ENCODE measurements at places on chromosomes 2 and 18. TPM values are rescaled to one million over a fixed set of nuclear protein-coding genes. Genes with fewer than 3 reads are reported as not detected.

- DNase-seq: no peak
Observed at GRCh38 chr2:134170294-134170693, 83.6 kb upstream of the MGAT5 start.

GRCh38 chr2:210519594-210519993 lies 36.8 kb upstream of the CPS1 start:
- DNase-seq: no peak

- DNase-seq: no peak
Observed at GRCh38 chr2:54500404-54501205, 44.5 kb downstream of the SPTBN1 start.

The NT5DC4 gene
- total RNA-seq: not detected

GRCh38 chr2:17781482-17781881 lies 27.5 kb downstream of the GEN1 start:
- no peak for DNase-seq

GRCh38 chr18:50429207-50429948 lies 54.5 kb downstream of the SKA1 start:
- DNase-seq: no peak

GRCh38 chr2:53235836-53236582 lies 531.6 kb upstream of the CHAC2 start:
- no peak for DNase-seq

The HPCAL1 gene
- 160 TPM for total RNA-seq

DNA sequence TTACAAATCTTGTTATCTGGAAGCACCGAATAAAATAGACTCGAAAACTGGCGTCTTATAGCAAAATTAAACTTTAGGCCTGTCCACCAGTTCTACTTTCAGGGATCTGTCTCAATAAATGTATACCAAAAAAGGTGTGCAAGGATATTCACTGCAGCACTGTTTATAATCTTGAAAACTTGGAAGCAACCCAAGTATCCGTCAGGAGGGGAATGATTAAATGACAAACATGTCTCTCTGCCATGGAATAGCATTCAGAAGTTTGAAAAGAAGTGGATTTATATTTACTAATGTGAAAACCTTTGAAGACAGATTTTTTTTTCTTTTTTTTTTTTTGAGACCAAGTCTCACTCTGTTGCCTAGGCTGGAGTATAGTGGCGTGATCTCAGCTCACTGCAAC lies 32.3 kb upstream of the SATB2 start:
- no peak for DNase-seq

The PSMA8 gene
- total RNA-seq: not detected

The ZEB2 gene
- total RNA-seq: 178 TPM

The KCNK3 gene
- 25.4 TPM for total RNA-seq

The APLF gene
- total RNA-seq: 6.8 TPM

- no peak for DNase-seq
Observed at GRCh38 chr2:164538240-164538866, 82.9 kb downstream of the GRB14 start.

- no peak for DNase-seq
Observed at GRCh38 chr2:230742781-230743180, 30.1 kb downstream of the CAB39 start.

DNA sequence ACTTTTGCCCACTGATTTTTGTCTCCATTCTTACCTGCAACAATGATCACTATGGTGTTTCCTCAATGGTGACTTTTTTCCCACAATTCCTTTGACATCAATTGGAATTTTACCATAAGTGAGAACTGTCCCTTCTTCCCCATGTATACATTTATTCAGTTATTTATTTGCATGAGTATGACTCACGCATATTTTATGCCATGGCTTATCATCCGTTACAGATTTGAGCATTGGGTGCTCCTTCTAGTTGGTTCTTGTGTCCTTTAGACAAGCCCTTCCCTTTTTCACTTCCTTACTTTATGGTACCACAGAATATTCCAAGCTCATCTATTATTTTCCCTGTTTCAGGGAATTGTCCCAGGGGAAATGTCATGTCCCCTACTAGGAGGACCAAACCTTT lies 7.6 kb downstream of the COX5B start:
- no peak for DNase-seq

The TEX44 gene
- total RNA-seq: not detected

The IL1R1 gene
- total RNA-seq: 196 TPM

The PXDN gene
- 58.4 TPM for total RNA-seq

DNA sequence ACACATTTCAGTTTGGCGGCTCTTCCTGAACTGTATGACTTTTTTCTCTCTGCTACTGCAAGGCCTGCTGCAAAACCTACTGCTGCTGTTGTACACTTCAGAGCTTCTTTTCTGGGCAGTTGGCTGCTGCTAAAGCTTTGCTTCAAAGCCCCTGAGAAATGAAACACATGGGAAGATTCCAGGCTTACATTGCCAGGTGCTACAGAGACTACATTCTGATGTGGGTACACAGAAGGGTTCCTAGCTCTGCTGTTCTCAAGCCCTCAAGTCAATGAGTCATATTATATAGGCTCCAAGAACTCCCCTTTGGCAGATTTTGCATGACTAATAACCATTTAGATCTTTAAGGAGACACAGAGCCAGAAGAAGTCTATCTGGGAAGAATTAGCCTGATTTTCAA lies 12.9 kb upstream of the PGAP1 start:
- no peak for DNase-seq

The C2orf15 gene
- total RNA-seq: 1.1 TPM

DNA sequence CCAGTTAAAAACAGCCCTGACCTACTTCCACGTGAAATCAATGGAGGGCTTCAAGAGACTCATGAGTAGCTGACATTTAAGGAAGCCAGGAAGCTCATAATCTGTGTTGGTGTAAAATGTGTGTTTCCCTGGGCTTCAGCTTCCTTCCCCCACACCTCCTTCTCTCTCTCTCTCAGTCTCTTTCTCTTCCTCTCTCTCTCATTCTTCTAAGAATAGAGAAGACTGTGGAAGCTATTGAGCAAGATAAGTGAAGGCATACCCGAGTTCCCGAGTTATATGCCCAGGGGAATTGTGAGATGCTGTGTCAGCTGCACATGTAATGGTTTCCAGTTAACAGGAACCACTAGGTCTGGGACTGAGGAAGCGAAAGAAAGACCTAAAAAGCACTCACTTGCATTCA lies 199.4 kb downstream of the NYAP2 start:
- no peak for DNase-seq

DNA sequence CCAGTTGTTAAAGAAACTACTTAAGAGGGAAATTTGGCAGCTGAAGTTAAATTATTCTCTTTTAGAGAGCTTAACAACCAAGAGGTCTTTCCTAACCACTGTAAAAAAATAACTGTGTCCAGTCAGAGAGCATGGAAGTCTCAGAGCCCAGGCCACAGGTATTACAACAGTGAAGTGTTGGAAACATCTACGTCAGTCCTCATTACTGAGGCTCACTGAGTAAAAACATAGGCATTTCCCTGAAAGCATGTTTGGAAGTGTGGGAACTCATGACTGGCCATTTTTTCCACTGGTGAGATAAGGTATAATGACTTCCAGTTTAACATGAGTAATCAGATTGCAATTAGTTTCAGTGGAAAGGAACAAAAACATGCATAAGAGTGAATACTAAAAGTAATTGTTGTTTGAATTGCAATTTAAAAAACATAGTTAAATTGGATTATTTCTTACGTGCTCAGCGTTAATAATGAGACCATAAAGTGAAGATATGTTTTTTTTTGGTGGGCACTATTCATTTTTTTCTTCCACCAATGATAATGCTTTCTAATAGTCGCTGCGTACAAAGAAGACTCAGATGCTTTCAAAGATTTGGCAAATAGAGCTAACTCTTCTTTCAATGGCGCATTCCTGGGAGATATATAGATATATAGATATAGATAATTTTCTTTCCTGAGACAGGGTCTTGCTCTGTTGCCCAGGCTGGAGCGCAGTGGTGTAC lies 60.8 kb downstream of the EFEMP1 start:
- DNase-seq: no peak

Measured in upper lobe of right lung (tissue), 1 donor.